Activated CD4-positive, alpha-beta T cell treated with anti-CD3 and anti-CD28 coated beads, Interleukin-10, Interleukin-2, amounts not matched to agents 100 ng/mL and 50 ng/mL, durations not matched to agents 16 hours and 8 hours (primary cell): ENCODE measurements at places on chromosomes 3 and 15.

DNA sequence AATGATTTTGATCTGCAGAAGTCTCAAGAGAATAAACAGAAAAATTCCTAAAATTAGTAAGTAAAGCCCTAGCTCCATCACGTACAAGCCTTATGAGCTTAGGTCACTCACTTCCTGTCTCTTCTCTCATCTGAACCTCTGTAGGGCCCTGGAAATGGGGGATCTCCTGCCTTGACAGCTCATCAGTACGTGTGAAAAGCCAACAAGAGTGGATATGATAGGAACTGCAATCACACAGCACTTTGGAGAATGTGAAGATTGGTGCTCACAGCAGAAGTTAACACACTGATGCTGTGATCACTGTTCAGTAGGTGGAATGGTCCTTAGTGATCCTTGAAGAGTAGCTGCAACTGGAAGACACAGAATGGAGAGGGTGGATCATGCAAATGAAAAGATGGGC lies 27.8 kb upstream of the ALDH1L1 start:
- no peak for DNase-seq

DNA sequence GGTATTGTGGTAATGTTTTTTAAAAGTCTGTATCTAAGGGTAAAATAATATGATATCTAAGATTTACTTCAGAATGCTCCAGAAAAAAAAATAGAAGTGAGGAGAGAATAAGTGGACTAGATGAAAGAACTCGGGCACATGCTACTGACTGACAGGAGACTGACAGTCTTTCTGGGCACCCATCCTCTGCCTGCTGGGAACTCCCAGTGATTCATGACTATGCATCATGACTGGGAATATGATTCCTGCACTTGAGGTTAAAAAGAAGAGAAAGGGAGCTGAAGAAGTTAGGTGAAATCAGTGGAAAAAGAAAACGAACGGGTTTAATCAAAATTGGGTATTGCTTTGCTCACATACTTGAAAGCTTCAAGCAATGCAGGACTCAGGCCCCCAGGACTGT lies 35.7 kb upstream of the SPSB4 start:
- DNase-seq, result no peak

- no peak for DNase-seq
Measured at GRCh38 chr3:180265551-180265950, 228.8 kb upstream of the PEX5L start.

DNA sequence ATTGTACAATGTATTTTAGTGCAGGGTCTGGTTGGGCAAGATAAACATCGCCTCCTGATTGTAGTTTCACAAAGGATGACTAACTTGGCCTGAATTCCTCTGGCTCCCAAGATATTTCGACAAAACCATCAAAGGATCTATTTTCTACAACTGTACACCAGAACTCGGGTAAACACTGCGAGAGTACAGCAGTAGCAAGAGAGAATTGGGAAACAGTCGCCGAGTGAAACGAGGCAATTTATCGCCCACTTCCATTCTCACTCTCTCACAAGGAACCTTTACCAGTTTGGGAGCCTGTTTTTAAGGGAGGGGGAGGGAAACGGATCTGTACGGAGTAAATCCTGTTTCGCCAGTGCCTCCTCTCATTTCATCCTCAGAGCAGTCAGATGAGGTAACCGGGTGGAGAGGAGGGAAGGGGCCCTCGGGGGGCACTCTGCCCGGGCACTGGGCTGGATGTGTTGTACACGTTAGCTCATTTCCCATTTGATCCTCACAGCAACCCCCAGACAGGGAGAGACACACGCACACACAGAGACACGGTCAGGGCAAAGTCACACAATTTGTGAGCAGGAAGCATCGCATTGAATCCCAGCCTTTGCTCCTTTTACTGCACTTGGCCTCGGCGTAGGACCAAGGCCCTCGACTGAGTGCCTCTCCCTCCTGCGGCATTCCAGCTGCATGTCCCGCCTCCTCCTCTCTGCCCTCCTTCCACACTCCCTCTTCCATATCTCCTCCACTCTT lies 120.1 kb downstream of the LIPC start:
- no peak for DNase-seq

DNA sequence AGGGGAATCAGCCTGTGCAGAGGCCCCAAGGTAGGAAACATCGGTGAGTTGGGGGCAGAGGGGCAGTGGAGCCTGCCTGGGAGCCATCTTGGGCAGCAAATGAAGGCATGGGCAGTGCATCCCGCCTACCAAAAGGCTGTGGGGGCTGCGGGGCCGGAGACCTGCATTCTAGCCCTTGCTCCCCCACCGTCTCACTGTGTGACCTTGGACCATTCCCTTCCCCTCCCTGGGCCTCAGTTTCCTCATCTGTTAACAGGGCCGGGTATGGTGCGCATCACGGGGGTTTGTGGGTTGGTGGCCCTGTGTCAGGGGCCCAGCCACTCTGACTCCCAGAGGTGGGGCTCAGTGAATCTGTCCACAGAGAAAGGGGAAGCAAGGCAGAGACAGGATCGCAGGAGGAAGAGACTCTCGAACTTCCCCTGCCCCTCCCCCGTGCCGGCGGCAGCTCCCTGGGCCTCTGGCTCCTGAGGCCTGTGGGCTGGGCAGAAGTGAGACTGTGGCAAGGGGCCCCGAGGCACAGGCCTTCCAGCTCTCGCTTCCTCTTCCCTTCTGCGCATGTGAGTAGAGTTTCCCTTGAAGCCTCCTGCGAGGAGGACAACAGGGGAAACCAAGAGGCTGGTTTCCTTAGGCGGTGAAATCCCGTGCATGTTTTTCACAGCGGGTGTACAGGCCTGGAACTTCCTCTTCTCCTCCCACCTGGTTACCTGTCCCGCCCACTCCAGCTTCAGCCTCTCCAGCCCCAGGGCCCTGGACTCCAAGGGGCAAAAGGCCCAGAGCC lies 42.9 kb downstream of the IDH2 start:
- DNase-seq, result peak; percentile 91

DNA sequence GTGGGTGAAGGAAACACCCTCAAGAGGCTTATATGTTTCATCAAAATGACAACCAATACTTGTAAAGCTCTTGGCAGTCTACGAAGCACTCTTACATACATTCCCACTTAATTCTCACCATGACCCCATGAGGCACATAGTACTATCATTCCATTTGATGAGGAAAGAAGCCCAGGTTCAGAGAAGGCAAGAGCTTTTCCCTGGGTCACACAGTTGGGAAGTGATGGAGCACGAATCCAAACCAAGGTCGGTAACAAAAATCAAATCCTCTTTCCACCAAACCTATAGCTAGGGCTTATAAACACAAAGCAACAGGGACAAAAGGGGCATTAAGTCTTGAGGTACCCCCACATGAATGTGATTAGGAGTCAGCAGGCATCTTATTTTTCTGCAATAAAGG lies 187.1 kb downstream of the UACA start:
- DNase-seq, result no peak

GRCh38 chr3:73933585-73933984 lies 308.8 kb upstream of the PDZRN3 start:
- DNase-seq, result no peak

DNA sequence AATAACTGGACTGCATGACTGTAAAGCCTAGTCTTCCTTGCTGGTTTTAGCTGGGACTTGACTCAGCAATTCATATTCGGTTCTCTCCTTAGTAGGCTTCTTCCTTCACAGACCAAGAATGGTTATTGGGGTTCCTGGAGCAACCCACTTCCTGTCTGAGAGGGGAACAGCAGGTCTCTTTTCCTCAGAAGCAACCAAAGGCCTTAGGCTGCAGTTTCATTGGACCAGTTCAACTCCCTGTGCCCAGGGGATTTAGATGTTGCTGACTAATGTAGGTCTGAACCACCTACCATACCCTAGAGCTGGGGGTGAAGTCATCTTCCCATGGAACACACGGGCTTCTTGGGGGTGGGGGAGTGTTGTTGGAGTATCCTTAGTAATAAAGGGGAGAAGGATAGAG lies 84.0 kb upstream of the SKOR1 start:
- peak; percentile 17 for DNase-seq

DNA sequence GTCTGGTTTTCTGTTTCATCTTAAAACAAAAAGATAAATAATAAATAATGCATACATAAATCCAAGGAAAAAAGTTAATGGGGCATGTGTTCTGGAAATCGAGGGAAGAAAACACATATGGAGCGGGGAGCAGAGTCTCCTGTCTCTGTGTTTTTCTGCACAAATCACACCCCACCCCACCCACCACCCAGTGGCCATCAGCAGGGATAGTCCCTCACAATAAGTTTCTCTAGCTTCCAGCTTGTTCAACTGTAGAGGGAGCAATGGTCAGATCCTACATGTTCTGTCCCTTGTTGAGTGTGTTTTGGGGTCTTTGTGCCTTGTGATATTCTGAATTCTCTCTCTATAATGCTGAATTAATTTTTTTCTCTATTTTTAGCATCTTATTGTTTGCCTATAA lies 26.8 kb upstream of the CHRNA7 start:
- no peak for DNase-seq

DNA sequence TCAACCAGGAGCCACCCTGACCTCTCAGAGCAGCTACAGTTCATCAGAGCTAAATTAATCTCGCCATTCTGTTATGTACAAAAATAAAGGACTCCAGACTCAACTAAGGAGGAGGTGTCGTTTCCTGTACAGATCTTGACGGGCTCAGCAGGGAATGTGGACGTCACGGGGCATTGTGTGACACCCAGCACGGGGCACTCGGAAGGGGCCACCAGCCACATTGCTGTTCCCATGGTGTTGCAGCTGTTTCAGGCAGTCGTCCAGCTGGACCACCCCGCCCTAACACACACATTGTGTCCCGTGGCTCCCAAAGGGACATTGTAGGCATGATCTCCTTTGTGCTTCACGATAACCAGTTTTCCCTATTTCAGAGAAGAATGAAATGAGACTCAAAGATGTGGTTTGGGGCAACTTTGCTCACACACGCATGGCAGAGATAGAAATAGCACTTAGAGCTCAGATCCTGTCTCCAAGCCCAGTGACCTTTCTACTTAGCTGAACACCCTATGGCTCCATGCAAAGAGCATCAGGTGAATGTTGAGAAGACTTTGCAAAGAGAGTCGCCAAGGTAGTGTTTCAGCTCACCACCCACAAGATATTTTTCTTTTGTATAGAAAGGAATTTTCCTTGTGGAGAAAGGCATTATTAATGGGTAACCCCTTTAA lies 5.5 kb downstream of the SSUH2 start:
- no peak for DNase-seq

- no peak for DNase-seq
Measured at GRCh38 chr15:77025083-77025901, 30.4 kb downstream of the PSTPIP1 start.
